ENCODE measurements at places on chromosomes 1 and 21.

DNA sequence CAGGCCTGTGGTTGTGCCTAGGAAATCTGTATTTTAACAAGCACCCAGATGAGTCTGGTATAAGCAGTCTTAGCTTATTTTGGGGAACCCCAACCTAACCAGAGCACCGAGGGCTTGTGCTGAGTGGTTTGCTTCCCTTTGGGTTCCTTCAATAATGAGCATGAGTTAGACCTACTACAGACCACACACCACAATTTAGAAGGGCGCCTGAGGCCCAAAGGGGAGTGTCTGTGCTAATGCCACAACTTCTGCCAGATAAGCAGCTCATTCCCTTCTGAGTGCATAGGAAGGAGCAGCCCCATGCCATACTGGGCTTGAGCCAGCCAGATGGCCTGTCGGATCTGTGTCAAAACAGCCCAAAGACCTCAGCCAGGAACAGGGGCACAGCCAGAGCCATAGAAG, 15.4 kb upstream of the LSS start:
- DNase-seq: no peak

DNA sequence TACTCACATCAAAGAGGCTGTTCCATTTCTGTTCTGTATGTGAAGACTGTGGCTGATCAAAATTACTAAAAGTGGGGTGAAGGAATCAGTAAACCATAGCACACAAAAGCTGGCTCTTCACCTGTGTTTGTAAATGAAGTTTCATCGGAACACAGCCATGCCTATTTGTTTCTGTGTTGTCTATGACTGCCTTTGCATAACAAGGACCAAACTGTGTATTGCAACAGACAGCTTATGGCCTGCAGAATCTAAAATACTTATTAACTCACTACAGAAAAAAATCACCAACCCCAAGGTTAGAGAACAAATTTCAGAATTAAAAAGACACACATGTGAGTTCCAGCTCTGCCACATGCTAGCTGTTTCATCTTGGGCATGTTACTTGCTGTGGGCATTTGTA, 163.9 kb downstream of the LYPLAL1 start:
- no peak for DNase-seq

DNA sequence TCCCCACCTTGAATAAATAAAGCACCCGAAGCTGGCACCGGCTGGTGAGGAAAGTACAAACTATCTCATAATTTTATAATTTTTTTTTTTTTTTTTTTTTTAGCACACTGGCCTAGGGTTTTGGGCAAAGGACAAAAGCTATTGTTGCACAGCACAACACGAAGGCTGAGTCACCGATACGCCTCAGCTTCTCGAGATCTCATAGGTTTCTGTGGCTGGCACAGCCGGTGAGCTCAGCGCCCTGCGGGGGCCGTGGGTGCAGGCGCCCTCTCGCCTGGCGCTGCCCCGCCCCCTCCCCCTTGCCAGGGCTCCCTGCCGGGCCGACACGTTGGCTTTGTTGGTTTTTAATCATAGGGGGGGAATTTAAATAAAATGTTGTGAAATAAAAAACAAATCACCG, 17.2 kb downstream of the CASZ1 start:
- DNase-seq: peak; percentile 59

GRCh38 chr1:9870572-9870971, 39.5 kb downstream of the CTNNBIP1 start:
- DNase-seq: no peak

DNA sequence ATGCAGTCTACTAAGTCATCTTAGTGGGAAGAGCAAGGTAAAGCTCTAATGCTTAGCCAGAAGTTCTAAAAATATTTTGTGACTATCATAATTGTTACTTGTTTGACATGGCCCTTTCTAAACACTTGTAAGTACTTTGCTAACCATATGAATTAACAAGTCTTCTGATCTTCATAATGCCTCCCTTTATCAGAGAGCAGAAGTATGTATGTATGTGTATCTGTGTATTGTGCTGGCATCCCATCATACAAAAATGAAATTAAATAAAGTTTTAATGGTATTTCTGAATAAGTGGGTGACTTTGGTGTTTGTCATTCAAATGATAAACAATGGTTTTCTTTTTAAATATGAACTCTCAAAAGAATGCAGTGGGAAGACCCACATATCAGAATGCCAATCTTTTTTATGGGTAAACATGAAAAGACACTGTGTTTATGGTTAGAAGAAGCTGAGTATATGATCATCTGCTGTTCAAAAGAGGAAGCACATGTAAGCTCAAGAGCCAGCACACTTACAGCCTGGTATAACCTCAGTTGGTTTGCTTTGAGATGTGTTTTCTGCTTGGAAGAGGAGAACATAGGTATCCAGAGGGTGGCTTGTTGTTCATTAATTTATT, 159.6 kb downstream of the CLEC20A start:
- no peak for DNase-seq

DNA sequence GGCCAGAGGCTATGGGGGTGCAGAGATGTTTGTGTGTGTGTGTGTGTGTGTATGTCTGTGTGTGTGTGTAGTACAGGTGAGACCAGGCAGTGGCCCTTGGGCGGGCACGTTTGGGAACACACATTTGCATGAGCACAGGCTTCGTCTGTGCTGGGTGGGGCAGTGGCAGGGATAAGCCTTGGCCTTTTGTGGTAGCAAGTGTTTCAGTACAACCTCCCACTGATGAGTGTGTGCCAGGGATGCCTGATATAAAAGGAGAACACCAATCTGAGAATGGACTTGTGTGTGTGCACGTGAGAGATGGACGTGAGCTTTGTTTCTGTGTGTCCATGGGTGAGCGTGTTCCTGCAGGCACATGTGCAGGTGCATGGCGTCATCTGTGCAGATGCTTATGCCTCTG, 3.0 kb downstream of the NTRK1 start:
- no peak for DNase-seq

- no peak for DNase-seq
Measured at GRCh38 chr1:155835548-155835947, 21.5 kb downstream of the GON4L start.

DNA sequence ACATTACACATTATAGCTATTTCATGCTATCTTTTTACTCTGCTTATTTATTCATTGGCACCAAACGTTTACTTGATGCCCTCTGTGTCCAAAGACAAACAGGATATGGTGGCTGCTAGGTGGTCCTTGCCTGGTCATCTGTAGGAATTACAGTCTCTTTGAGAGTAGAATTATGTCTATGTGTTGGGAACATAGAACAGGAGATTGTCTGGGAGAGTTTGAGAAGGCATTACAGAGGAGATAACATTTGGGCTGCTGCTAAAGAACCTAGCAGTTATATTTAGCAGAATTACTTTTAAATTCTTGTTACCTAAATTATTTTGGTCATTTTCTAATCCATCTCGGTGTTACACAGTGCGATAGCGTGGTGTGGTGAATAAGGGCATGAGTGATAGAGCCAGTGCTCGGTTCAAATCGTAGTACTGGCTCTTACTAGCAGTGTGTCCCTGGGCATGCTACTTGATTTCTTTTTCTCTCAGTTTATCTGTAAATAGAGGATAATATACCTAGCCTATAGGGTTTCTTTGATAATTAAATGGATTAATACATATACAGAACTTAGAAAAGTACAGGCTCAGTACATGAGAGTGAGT, 20.5 kb downstream of the RRP15 start:
- DNase-seq: no peak

DNA sequence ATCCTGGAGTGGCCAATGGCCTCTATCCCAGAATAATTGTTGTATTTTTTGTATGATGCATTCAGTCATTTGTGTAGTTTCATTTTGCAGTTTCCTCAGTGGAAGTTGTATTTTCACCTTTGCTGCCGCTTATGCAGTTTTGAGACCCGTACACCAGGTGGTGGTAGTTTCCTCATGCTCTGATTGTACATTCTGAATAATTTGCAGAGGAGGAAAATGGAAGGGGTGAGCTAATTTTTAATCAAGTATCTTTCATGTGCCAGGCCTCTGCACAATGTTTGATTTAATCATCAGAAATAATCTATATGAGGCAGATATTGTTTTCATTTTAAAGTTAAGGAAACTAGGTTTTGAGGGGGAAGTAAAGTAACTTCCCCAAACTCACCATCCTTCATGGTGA, 29.5 kb downstream of the HLX start:
- no peak for DNase-seq

- no peak for DNase-seq
Measured at GRCh38 chr1:5578690-5579089, 413.5 kb downstream of the NPHP4 start.

- no peak for DNase-seq
Measured at GRCh38 chr1:147549526-147549925, 8.2 kb downstream of the BCL9 start.

DNA sequence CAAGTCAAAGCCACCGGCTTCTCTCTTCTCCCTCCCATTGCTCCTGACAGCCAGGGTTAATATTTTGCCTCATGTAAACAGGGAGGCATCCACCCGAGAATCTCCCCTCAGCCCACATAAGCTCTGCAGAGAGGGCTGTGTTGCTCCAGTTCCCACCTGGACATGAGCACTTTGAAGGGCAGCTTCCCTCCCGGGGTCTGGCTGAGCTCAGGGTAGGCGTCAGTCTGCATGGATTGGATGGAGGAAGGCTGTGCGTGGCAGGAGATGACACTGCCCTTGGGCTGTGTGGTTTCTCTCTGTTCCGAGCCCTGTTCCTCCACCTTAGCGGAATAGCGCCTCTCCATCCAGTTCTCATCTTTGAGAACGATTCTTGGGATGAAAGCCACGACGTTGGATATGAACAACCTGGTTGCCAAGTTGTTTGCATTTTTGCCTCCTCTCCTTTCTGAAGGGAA, 53.7 kb upstream of the ETS2 start:
- no peak for DNase-seq

DNA sequence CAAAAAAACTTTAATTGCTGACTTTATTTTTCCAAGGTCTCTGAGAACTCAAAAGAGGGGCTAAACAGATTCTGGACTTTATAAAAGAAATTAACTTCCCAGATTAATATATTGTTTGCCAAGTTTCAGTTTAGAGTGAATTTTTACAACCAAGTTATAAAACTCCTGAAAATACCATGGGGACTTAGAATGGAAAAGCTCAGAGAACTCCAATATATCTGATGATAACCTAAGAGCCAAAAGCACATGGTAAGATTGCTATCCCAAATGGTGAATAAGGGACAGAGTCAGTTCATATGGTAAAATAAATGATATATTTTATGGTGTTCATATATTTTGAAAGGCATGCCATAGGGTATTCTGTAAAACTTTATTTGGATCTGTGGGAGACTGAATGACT, 470.9 kb downstream of the TTLL7 start:
- no peak for DNase-seq

DNA sequence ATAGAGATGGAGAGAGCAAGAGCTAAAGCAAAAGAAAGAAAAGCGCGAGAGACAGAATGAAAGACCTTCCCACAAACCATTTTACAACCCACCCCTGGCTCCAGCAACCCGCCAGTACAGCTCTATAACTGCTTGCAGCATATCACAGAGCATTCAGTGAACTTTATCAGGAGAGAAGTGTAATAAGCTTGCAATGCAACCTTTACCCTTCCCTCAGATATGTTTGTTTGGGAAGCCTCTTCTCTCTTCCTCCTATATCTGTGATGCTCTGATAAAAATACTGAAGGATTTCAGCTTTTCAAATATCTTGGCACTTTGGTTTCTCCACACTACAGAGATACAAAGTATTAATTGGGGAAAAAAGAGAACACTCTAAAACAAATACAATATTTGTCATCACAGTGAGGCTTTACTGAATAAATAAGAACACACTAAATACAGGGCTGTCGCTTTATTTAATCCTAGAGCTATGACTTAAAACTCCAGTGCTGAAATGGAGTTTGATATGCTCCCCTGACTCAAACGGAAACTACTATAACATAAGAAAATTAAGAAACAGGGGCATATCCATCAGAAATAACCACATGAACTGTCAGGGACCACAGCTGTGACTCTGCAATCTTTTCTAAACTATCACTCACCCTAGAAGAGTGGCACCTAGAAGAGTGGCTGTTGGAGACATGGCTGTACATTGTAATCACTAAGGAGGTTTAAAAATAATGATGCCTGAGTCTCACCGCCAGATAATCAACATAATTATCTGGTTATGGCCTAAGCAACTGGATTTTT, 6.7 kb downstream of the CRP start:
- DNase-seq: no peak

DNA sequence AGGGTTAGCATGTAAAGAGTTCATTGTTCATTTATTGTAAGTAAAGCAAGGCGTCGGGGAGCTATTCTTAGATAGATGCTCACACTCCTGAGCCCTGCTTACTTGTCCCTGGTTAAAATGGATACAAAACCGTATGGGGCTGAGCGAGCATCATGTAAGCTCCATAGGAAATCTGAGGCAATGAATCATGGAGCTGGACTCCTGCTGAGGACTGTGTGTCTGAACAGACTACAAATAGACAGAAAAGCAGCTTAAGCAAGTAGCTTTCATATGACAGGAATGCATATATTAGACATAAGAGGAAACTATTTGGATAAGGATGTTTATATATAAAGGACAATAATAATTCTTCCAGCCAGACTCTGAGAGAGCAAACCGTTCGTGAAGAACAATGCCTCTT, 604.9 kb upstream of the PTBP2 start:
- DNase-seq: no peak

DNA sequence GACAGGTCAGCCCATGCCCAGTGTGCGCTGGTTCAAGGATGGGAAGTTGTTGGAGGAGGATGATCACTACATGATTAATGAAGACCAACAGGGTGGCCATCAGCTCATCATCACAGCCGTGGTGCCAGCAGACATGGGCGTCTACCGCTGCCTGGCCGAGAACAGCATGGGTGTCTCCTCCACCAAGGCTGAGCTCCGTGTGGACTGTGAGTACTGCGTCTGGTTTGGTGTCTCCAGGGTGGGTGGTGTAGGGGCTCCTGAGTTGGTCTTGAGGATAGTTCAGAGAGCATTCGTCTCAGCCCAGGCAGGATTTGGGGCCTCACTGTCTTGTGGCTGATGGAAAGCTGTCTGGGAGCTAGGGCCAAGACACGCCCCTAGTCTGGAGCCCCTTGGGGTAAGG, 83.2 kb downstream of the TRIM11 start:
- peak; percentile 28 for DNase-seq

DNA sequence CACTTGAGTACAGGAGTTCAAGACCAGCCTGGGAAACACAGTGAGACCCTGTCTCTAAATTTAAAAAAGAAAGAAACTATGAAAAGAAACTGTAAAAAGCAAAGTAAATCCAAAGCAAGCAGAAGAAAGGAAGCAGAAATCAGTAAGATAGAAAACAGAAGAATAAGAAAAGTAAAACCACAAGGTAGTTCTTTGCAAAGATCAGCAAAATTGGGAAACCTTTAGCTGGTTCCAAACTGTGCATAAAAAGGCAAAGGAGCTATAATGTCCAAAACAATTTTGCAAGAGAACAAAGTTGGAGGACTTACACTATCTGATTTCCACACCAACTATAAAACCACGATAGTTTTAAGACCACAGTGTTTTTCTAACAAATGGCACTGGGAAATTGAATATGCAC, 218.8 kb downstream of the RPS6KC1 start:
- DNase-seq: no peak

GRCh38 chr1:183180634-183181056, 5.4 kb upstream of the LAMC2 start:
- DNase-seq: no peak

GRCh38 chr1:58442114-58442513, 104.4 kb downstream of the OMA1 start:
- no peak for DNase-seq

- DNase-seq: no peak
Measured at GRCh38 chr1:150262388-150263320, 5.1 kb downstream of the CA14 start.

GRCh38 chr1:19688041-19688842, 23.6 kb downstream of the HTR6 start:
- no peak for DNase-seq

GRCh38 chr1:25095635-25096200, 136.6 kb downstream of the SYF2 start:
- DNase-seq: no peak

- no peak for DNase-seq
Measured at GRCh38 chr1:65075123-65075976, 72.7 kb upstream of the AK4 start.

All from lower lobe of right lung (tissue), 2 donors.